ENCODE measurements at places on chromosomes 3 and 15.

GRCh38 chr15:47095833-47096232 lies 621.5 kb upstream of the SEMA6D start:
- DNase-seq = no peak

DNA sequence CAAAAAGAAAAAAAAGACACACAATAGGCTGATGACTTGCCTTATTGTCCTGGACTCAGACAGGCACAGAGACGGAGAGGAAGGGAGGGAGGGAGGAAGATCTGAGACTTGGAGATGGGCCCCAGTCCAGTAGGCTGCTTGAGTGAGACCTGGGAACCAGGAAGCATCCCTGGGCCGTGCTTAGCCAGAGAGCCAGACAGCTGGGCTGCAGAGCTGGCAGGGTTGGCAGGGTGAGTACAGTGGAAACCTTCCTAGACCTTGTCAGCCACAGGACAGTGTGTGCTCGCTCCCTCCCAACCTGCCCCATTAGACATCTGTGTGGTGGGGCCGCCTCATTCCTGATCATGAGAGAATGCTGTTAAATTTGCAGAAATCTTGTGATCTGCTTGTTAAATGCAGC lies 107.9 kb upstream of the ALDH1A3 start:
- no peak for DNase-seq

DNA sequence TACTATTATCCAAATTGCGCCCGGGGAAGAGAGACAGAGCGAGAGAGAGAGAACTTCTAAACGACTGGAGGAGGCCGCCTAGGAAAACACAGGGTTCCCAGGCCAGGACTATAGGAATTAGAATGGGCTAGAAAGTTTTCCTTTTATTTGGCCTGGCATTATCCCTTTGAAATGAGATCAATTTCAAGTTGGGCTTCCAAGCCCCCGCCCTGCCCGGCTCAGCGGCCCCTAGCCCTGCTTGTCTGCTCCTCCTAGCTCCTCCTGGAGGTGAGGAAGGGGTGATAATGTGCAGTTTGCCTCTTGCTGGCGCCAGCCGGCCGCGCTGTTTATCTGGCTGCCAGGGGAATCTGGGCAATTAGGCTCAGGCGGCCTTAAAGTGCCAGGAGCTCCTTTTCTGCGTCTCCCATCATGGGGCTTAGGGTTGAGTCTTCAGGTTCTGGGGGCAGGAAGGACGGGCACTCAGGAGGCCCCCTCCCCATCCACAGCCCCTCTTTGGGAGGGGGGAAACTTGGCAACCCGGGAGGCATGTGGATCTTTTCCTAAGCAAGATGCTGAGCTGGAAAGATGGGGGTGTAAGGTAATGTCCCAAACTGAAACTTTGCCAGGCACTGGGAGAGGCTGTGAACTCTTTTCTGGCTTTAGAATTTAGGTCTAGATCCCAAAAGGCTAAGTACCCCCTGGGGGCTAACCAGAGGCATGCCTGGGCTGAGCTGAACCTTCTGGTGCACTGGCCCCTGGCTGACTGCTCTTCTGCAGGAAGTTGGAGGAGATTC lies 5.5 kb downstream of the SMAD6 start:
- DNase-seq = peak; percentile 54

- DNase-seq = peak; percentile 58
Observed at GRCh38 chr15:74616366-74616939, 817 bp downstream of the CLK3 start.

DNA sequence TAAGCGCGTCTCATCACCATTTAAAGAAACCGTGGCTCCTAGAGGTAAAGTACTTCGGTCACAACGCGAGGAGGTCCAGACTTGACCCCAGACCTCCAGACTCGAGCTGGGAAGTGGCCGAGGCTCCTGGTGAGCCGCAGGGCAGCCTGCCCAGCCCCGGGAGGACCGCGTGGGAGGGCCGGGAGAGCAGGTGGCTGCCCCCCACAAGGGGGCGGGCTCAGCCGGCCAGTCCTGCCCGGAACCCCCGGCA lies at the start of gene SLC27A2:
SLC27A2 (plus strand) TSS at position 228 of the 250 bp plus-strand sequence. CDS start 232 bp downstream, outside the sequence.
- no peak for DNase-seq

- DNase-seq = no peak
Observed at GRCh38 chr15:37083610-37084009, 16.7 kb downstream of the MEIS2 start.

DNA sequence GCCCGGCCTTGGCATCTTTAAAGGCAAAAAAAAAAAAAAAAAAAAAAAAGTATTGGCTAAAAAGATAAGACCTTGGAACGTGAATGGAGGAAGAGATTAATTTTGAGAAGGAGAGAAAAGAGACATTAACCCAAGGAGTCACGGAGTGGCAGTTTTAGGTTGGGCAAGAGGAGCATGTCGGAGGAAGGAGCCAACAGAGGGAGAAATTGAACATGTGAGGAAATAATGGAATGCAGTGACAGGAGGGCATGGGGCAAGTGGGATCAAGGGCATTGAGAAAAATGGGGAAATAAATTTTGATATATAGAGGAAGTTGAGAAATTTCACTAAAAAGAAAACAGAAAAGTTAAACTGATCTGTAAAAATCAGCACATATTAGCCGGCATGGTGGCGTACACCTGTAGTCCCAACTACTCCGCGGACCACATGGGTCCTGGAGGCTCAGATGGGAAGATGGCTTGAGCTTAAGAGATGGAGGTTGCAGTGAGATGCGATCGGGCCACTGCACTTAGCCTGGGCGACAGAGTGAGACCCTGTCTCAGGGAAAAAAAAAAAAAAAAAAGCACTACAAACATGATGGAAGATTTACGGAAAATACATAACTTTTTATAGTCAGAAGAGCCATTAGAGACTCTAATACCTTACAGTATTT lies 1.2 kb downstream of the HAUS2 start:
- no peak for DNase-seq

DNA sequence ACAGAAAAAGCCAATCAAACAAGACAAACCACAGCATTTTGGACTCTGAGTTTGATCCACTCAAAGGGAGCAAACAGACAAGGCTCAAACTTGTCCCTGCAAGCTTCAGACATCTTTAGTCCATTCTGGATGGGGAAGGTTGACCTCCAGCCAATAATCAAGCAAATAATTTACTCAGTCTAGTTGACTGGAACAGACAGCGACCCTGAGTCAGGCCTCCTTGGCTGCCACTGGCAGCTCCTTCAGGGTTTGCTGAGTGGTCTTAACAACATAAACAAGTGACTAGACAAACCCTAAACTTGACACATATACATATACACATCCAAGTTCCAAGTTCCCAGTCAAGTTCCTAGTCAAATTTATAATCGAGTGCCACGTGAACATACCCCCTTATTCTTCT lies 313.9 kb downstream of the POLQ start:
- peak; percentile 28 for DNase-seq

- peak; percentile 98 for DNase-seq
Observed at GRCh38 chr3:7382293-7383010, 521.5 kb downstream of the GRM7 start.

DNA sequence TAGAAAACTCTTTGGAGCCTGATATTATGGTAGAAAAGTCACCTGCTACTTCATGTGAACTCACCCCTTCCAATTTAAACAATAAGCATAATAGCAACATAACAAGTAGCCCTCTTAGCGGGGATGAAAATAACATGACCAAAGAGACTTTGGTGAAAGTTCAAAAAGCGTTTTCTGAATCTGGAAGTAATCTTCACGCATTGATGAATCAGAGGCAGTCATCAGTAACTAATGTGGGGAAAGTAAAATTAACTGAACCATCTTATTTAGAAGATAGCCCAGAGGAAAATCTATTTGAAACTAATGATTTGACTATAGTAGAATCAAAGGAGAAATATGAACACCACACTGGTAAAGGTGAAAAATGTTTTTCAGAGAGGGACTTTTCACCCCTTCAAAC lies 5.1 kb upstream of the SCG5 start:
- DNase-seq = peak; percentile 49

DNA sequence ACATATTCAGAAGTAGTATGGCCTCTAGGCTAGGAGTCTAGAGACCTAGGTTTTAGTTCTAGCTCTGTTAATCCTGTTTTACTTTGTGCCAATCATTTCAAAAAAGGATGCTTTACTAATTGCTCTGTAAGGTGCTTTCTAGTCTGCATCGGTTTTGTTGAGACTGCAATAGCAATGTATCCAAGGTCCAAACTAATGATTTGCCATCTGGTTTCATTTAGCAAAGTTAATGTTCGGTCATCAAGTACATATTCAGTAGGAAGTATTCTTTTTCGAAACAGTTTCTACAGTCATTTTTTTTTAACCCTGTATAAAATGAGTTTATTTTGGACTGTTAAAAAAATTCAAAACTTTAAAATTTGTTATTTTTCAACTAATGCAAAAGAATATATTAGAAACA lies 2.0 kb upstream of the GALK2 start:
- DNase-seq = no peak

DNA sequence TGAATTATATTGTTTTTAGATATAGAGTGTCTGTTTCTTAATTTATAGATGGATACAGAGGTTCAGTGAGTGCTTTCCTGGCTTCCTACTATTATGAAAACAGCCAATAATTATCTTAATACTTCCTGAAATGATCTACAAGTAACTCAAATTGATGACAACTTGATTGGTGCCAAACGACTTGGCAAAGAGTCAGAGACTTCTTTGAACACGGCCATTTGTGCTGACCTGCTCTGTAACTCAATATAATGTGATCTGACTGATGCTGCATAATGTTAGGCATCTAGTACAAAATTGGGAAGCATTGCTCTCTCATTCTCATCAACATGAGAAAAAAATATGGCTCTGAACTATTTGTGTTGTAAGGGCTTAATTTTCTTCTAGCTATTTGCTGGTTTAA lies 193.9 kb downstream of the DIPK2A start:
- no peak for DNase-seq

GRCh38 chr15:77493324-77493907 lies 72.7 kb downstream of the HMG20A start:
- DNase-seq = no peak

- DNase-seq = no peak
Observed at GRCh38 chr3:140243575-140243974, 308.6 kb downstream of the CLSTN2 start.
